ENCODE measurements at places on chromosomes 16 and 17.

DNA sequence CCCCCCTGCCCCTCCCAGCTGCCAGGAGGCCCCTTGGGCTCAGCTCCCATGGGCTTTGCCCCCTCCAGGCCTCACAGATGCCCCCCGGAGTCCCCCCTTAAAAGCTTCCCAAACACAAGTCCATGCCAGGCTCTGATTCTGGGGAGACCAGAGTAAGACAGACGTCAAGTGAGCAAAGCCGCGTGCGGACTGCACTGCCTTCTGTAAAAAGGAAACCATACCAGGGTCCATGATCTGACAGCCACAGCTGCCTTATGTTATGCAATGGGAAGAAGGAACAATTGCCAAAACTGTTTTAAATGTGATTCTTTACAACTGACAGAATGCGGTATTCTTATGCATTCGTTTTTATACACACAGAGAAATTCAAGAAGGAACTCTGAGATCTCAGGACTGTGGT, 17.9 kb upstream of the HEXD start:
- DNase-seq = no peak

DNA sequence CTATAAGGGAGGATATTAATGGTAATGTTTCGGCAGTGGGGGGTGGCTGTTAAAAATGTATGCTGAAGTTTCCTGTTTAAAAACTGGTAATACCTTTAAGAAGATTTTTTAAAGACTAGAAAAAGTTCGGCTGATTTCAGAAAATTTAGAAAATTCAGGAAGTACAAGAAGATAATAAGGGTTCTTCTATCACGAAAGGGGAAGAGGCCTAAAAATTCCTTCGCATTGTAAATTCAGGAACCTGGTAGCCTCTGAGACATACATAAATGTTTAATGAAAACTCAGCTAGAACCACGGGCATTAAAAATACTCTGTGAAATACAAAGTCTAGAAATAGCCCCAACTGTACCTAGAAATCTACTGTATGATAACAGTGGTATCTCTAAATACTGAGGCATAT, 181.2 kb downstream of the PARN start:
- DNase-seq = no peak

DNA sequence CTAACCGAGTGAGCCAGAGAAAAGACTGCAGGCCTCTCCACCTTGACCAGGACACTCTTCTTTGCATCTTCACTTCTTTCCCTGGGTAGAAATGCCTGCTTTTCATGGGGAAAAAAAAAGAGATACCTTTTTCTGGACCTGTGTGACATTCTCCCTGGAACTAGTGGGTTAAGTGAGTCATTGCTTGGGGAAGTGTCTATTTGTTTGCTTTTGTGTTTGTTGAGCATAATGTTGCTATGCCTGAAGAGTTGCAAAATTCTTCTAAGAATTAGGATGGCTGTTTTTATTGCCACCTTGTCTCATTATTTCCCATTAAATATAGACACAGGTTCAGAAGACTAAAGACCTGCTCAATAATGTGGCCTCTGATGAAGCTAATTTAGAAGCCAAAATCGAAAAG, 18.8 kb downstream of the CLUAP1 start:
- DNase-seq = no peak

GRCh38 chr16:65124212-65124548, 2.3 kb upstream of the CDH11 start:
- no peak for DNase-seq

DNA sequence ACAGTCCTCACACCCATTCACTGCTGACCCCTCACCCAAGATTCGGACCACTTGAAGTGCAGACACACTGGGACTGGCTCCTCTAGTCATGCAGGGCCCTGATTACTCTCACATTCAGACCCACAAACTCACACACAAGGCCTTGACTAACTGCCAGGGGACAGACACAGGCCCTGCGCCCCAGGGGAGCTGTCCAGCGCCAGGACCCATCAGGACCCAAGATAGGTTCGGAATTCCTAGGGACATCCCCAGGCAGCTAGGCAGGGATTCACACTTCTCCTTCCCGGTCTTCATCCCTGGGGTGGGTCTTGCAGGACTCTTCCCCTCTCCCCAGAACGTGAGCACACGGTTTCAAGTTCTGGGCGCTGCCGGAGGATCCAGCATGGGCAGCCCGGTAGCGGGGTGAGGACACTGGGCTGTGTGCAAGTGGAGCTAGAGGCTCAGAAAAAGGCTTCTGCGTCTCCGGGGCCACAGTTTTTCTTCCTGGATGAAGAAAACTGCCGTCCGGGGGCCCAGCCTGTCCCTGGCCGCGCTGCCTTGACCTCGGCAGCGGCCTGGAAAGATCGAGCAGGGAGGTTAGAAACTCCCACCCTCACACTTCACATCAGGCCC, 1.6 kb downstream of the SEZ6 start:
- DNase-seq = no peak

DNA sequence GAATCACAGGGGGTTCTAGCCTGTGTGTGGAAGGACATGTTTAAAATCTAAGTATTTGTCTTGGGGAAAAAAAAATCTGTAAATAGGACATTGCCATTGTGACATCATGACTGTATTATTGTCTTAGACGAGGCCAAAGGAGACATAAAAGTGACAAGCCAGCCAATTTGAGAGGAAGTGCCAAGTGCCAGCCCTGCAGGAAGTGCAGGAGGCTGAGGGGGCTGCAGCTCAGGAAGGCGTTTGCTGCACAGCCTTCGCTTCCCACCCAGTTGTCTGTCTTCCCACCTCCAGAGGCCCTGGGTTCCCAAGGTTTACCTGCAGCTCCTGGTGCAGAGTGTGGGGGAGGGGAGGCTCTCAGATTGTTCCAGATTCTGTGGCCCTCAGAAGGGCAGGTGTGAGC, 1.3 kb downstream of the ADCY7 start:
- DNase-seq = no peak

GRCh38 chr17:81517339-81518112, 4.9 kb upstream of the ACTG1 start:
- no peak for DNase-seq

DNA sequence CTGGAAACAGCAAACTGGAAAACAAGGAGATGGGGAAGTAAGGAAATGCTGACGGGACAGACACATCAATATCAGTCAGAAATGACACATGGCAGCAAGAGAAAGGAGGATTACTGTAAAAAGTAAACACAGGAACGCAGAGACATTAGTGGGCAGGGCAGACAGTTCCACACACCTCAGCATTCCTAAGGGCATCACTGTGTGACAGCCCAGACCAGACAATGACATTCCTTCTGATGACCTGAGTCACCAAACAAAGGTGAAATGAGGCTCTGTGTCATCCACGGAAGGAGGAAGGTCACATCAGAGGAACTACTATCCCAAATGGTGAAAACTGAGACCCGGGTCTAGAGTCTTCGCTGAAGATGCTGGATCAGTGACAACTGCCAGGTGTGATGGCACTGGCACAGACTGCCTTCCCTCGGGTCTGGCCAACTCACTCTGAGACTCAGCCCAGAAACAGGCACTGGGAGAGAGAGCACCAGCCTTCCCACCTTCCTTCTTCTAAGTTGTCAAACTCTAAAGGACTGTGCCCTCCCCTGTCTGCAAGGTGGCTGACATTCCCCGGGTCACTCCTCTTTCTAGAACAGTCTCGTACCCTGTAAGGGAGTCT, 36.7 kb downstream of the TK2 start:
- DNase-seq = no peak

DNA sequence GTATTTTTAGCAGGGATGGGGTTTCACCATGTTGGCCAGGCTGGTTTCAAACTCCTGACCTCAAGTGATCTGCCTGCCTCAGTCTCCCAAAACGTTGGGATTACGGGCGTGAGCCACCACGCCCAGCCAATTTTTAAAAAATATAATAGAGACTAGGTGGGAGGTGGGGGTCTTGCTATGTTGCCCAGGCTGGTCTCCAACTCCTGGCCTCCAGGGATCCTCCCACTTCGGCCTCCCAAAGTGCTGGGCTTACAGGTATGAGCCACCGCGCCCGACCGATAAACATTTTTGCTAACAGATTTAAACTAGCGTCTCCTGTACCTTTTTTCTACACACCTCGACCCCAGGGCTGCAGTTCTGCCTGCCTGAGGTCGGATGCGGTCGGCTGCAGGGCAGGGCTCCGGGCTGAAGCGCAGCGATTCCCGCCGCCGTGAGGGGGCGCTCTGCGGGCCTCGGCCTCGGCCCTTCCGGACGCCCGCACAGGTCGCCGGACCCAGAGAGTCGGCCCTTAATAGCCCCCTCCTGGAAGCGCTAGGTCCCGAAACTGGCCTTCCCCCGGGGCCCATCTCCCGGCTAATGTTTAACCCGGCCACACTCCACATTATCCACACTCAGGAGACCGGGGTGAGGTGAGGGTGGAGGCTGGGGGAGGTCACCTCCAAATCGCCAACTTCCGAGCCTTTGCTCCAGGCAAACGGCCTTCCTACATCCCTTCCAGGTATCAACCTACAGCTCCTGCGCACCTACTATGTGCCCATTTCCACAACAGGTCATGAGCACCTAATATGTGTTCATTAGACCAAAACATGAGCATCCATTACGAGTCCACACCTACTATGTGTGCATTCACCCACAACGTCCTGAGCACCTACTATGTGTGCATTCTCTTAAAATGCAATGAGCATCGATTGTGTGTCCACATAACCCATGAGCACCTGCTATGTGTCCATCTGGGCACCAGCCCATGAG, 2.0 kb upstream of the GLIS2 start:
- DNase-seq = no peak

- DNase-seq = no peak
Measured at GRCh38 chr16:30697264-30698138, 1.5 kb upstream of the SRCAP start.

DNA sequence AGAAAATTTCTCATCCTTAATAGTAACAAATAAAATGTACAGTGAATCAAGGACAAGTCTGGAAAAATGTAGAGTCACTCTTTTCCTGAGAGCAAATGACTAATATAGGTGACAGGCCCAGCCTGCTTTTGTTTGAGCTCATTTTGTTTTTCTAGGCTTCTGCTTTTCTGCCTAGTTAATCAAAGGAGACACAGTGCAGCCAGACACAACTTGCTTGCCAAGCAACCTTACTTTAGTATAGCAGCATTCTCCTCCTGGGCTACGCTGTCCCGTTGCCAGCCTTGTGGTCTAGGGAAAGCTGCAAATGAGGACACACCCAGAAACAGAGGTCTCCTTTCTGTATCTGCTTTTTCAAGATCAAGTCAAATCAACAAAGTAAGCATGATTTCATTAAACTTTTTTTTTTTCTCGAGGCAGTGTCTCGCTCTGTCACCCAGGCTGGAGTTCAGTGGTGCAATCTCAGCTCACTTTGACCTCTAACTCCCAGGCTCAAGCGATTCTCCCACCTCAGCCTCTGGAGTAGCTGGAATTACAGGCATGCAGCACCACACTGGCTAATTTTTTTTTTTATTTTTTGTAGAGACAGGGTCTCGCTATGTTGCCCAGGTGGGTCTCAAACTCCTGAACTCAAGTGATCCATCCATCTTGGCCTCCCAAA, 17.2 kb downstream of the GINS3 start:
- no peak for DNase-seq

DNA sequence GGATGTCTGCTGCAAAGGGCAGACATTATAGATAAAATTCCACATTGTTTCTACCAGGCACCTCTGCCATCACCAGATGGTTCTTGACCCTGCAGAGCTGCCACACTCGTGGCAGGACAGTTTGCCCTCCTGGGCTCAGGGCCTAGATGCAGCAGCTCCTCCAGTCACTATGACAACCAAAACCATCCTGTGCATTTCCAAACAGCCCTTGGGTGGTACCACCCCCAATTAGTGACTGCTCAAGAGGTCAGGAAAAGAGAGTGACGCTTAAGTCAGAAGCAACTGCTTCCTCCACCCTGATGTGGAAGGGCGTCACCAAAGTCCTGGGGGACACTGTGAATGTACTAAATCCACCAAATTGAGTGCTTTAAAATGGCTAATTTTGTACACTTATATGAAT, 109.2 kb downstream of the C16orf95 start:
- DNase-seq = no peak

DNA sequence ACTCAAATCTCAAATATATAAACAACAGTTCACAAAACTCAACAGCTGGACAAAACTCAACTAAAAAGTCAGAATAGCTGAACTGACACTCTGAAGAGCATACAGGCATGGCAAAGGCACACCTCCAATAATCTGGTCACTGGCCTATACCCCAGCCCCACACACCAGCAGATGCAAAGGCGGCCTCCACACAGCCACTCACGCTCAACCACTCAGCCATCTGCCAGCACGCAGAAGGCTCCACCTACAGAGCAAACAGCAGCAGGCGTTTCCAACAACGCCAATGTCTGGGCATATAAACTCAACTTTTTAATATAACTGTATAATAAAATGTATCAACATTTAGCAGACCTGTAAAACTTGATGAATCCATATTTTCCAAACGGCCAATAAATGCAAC, 17.2 kb downstream of the USP7 start:
- DNase-seq = no peak

DNA sequence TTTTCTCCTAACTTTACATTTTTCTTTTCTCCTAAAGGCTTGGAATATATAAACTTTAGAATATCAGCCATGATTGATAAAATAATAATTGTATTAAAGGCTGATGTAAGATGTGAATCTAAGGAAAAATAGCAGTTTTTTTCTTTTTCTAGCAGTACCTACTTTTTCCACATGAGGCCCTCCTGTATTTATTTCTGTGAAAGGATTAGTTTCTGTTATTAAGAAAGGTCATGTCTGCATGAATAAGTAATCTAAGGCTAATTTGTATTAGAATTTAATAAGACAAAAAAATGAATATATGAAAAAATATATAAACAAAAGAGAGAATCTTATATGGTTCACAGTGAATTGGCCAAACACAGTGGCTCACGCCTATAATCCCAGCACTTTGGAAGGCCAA, 85.3 kb downstream of the STXBP4 start:
- no peak for DNase-seq

- DNase-seq = no peak
Measured at GRCh38 chr16:69346683-69347082, 4.9 kb downstream of the TMED6 start.

- no peak for DNase-seq
Measured at GRCh38 chr17:41451154-41451728, 10.5 kb upstream of the KRT38 start.

All from activated CD4-positive, alpha-beta T cell treated with anti-CD3 and anti-CD28 coated beads for 1 hour (primary cell).